ENCODE measurements at places on chromosomes 1 and 21.

DNA sequence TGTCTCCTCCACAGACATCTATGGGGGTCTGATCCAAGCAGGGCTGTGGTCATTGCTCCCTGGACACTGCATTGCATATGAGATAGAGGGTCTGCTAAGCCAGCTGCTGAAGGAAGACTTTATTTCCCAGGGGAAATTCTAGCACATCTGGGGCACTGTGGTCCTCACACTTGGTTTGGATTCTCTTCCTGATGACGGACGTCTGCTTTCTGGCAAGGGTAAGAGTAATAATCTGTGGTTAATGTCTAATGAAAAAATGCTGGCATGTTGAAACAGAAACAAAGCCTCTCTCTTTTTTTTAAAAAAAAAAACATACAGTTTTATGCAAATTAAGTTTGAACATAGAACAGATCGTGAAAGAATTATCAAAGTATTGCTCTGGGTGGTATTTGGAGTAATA, 553.9 kb downstream of the DPYD start:
- DNase-seq = no peak

GRCh38 chr1:6157528-6158174, 22.5 kb downstream of the CHD5 start:
- no peak for DNase-seq

DNA sequence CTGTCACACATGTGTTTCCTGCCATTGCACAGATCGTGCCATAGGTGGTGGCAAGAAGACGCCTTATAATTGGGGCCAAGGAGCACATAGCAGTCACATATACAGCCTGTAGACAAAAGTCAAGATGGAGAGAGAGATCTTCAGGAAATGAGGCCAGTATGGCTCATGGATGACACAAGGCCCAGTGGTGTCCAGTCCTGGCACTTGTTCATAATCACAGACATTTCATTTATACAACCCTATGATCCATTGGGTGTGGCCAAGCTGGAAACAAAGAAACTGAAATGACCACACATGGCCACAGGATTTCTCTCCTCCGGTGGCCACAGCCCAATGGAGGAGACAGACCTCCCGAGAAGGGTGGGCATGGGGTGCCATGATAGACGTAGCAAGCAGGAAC, 78.5 kb upstream of the KAZN start:
- DNase-seq = no peak

DNA sequence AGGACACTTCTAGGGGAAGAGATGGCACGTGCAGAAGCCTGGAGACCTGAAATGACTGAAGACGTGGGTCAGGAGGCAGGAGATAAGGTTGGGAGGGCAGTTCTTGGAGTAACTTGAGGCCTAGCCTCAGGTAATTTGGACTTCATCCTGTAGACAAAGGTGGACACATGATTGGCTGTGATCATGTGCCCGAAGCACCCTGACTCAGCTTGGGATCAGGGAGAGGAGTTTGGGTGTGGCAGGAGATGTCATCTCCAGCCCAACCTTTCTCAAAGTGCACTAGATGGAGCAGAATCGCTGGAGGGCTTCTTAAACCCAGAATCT, 1.5 kb downstream of the SLC66A1 start:
- no peak for DNase-seq

- DNase-seq = no peak
These were observed 166.8 kb downstream of the BACH1 start for GRCh38 chr21:29465546-29465945.

DNA sequence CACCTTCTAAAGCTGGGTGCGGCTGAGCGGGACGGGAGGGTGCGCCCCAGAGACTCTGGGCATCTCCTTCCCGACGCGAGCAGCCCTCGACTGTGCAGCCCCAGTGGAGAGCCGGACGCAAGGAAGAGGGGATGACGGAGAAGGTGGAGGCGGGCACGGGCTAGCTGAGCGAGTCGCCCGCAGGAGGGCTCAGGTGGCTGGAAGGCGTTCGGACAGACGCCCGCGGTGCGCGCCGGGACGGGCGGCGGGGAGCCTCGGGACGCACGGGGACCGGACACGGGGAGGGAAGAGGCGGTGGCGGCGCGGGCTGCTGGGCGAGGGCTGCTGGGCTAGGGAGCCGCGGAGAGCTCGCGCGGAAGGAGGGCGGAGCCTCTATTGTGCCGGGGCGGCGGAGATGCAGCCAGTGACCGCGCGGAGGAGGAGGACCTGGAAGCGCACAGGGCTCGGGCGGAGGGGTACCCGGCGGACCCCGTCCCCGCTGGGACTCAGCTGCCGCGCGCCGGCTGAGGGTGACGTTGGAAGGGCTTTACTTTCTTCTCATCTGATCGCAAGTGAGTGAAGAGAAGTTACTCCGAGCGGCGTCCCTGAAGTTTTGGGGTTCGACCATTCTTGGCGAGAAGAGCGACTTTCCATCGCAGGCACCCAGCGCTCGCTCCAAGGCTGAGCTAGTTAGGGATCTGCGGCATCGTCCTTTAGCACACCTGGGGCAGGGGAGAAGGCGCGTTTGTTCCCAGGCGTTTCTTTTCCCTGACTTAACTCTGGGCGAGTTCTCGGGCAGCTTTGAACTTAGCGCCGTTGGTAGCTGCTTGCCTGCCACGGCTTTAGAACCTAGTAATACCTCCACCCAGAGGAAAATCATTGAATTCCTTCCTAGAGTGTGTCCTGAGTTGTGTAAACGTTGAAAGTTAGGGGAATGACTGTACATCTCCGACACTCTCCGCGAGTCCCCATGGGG, at the start of gene OLFML2B:
Gene OLFML2B (minus strand): TSS at position 323 of the 955 bp plus-strand sequence. CDS start 439 bp downstream, outside the sequence.
- DNase-seq = no peak

DNA sequence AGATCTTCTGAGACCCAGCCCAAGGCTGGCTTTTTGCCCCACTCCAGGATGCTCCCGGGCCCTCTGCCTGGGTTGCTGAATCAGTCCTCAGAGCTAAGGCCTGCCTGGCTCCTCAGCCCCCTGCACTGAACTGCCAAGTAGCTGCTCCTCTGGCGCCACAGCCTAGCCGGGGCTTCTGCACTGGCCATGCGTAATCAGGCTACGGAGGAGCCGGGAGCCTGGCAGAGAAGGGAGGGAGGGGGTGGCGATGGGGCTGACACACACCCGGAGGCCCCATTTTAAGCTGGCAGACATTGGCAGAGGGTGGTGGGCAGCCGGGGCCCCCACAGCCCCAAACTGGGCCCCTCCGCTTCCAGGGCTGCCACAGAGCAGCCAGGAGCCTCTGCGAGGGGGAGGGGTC, 38.7 kb downstream of the ALPL start:
- no peak for DNase-seq

Data from stimulated activated CD8-positive, alpha-beta memory T cell treated with anti-CD3 and anti-CD28 coated beads, Interleukin-4, amount 100 ng/mL, for 1 hour (primary cell).